Activated naive CD8-positive, alpha-beta T cell treated with anti-CD3 and anti-CD28 coated beads for 36 hours (primary cell): ENCODE measurements at places on chromosomes 2 and 18. TPM values are rescaled to one million over a fixed set of nuclear protein-coding genes. Genes with fewer than 3 reads are reported as not detected.

The ZBTB7C gene
- not detected for total RNA-seq

The CLEC4F gene
- total RNA-seq = not detected

The CRYGD gene
- total RNA-seq = not detected

The M1AP gene
- total RNA-seq = 0.23 TPM

The UPP2 gene
- total RNA-seq = not detected

DNA sequence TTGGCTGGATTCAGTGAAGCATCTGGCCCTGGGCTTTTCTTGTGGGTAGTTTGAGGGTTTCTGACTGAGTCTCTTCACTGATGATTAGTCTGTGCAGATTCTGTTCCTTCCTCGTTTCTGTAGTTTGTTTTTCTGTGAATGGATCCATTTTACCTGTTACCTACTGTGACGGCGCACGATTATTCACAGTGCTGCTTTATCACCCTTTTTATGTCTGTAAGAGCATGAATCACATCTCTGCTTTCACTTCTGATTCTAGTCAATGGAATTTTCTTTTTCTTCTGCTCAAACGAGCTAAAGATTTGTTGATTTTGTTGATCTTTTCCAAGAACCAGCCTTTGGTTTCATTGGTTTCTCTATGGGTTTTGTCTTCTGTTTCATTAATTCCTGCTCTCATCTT, 60.8 kb downstream of the SLC66A2 start:
- no peak for DNase-seq

DNA sequence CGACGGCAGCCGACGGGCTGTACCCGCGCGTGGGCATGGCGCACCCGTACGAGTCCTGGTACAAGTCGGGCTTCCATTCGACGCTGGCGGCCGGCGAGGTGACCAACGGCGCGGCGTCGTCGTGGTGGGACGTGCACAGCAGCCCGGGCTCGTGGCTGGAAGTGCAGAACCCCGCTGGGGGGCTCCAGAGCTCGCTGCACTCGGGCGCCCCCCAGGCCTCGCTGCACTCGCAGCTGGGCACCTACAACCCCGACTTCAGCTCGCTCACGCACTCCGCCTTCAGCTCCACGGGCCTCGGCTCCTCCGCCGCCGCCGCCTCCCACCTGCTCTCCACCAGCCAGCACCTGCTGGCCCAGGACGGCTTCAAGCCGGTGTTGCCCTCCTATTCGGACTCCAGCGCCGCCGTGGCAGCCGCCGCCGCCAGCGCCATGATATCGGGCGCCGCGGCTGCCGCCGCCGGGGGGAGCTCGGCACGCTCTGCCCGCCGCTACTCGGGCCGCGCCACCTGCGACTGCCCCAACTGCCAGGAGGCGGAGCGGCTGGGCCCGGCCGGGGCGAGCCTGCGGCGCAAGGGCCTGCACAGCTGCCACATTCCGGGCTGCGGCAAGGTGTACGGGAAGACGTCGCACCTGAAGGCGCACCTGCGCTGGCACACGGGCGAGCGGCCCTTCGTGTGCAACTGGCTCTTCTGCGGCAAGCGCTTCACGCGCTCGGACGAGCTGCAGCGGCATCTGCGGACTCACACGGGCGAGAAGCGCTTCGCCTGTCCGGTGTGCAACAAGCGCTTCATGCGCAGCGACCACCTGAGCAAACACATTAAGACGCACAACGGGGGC, 2.0 kb downstream of the SP9 start:
- DNase-seq = peak; percentile 60

GRCh38 chr2:53315149-53315548, 452.5 kb upstream of the CHAC2 start:
- DNase-seq = no peak

DNA sequence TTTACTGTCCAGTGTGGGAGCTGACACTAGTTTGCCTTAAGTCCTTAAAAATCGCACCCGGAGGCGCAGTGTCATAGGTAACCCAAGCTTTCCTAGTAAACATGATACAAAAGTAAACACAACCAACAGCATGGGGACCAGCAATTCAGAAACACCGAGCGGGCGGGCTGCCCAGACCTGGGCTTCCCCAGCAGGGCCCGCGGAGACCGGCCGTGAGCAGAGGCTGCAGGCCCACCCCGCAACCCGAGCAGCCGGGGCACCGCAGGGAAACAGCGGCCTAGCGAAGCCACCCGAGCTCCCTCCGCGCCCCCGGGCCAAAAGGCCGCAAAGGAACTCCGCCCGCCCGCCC, 296 bp downstream of the TTC21B start:
- no peak for DNase-seq

GRCh38 chr18:13813271-13813849, 10.6 kb upstream of the MC5R start:
- DNase-seq = peak; percentile 34

- DNase-seq = no peak
These were observed 193.4 kb downstream of the CCDC102B start for GRCh38 chr18:68991286-68991685.

GRCh38 chr2:168529900-168530561, 74.0 kb downstream of the CERS6 start:
- DNase-seq = no peak

DNA sequence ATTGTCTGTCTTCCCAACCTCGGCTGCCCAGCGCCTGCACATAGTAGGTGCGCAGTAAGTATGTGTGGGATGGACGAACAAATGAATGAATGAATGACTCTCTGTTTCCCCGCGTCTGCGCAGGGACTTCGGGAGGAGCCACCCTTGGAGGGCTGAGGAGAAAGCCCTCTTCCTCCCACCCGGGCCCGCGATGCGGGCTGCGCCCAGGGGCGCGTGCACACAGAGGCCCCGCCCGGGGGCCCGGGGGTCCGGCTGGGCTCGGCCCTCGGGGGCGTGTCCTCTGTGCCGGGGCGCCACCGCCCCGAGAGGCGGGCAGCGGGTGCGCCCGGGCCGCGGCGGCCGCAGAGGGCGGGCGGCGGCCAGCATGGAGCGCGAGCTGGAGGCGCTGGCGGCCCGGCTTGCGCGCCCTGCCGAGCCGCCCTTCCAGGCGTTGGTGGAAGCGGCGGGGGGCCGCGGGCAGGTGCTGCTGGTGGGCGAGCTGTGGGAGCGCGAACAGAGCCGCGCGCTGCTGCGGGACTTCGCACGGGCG, at the start of gene C2orf72:
C2orf72 (plus strand) TSS at position 322 of the 529 bp plus-strand sequence; CDS start at position 365, 43 bp downstream.
- no peak for DNase-seq

DNA sequence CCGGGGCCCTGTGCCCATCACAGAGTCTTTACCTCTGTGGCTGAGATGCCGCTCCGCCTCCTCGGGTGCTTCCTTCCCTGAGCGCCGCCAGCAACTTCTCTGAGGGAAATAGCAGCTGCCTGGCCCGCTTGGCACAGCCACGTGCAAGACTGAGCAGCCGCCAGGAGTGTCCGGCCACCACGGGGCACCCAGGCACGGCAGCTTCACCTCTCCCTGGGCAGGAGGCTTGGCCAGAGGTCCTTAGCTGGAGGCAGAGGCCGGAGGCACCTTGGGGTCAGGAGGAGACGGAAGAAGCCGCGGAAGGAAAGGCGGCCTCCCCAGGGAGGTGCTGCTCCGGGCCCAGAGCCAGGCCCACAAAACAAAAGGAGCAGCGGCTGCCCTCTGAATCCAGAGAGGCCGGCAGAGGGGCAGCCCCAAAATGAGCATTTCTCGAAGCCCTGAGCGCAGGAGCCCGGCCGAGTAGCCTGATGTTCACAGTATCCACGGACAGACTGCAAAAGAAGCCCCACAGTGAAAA, 6.0 kb upstream of the LIMS2 start:
- no peak for DNase-seq

GRCh38 chr2:204538182-204539018, 6.9 kb upstream of the PARD3B start:
- DNase-seq = no peak

DNA sequence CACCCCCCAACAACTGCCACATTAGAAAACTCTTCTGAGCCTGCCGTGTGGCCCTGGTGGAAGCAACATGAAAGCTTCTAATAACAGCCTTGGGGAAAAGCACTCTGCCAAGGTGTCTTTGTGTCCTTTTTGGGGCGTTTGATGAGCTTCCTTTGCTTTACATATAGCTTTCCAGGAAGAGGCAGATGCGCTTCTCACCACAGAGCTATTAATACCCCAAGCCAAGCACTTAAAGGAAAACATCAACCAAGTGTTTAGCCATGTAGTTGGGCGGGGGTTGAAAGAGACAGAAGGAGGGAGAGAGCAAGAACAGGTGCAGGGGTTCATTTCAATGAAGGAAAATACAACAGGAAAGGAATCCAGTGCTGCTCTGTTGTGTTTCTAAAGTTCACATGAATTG, 176.1 kb downstream of the VAPA start:
- no peak for DNase-seq

DNA sequence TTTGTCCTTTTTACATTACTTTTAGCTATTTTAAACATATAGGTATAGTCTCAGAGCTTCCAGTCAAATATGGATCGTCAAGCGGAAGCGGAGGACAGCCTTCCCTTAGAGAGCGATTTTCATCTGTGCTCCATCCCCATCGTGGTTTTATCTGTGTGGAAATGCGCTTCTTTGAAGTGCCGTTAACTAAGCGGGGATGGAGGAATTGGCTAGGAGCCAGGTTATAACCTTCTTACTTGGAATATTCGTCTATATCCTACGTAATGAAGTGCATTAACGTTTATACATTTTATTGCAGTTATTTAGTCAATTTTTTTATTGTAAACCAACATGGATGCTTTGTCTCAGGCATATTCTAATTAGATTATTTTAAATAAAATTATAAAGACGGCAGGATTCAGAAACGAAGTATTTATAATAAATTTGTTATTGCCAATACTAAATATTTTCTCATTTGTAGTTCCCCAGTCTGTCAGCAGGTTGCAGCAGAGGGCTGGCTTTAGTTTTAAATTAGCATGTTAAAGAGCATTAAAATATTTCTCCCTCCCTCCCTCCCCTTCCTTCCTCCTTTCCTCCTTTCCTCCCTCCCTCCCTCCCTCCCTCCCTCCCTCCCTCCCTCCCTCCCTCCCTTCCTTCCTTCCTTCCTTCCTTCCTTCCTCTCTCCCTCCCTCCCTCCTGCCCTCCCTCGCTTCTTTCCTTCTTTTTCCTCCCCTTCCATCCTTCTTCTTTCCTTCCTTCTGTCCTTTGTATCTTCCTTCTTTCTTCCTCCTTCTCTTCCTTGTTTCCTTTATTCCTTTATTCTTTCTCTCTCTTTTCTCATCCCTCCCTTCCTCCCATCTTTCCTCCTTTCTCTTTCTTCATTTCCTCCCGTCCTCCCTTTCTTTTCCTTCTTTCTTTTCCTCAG, 80.6 kb upstream of the DOCK10 start:
- no peak for DNase-seq

- no peak for DNase-seq
These were observed 94.6 kb downstream of the LDLRAD4 start for GRCh38 chr18:13313006-13313686.

DNA sequence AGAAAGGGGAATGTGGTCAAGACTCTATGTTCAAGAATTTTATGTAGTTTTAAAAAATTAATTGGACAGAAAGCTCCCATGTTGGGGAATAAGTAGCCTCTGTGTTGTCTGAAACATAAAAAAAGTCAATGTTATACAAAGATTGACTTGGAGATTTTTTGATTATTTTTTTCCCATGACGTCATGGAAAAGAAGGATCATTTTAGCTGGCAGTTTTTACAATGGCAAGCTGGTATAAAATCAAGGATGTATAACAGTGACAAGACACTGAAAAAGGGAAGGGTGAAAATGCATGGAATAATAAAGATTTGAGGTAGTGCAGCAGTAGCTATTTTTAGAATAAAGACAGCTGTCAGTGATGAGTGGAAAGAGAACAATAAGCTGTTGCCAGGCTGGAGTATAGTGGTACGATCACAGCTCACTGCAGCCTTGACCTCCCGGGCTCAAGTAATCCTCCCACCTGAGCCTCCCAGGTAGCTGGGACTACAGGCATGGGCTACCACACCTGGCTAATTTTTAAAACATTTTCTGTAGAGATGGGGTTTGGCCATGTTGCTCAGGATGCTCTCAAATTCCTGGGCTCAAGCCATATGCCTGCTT, 9.2 kb downstream of the SLC39A10 start:
- DNase-seq = no peak

DNA sequence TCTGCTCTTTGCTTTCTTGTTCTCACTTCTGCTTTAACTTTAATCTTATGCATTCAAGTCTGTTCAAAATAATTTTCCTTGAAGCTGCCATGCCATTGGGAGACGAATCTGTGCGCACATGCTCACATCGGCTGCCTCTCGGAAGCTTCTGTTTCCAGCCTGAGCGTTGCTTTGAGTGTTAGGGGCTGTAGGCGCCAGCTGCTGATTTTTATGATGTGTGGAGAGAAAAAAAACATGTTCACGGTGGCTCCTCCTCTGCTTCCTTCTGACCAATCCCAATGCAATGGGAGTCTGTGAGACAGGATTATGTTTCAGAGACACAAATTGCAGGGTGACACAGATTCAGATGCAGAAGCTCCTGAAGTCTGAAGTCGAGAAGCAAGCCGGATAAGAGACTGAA, at the start of gene MC4R:
MC4R (minus strand) TSS at position 180 of the 400 bp plus-strand sequence. CDS start 426 bp downstream, outside the sequence.
- DNase-seq = no peak

GRCh38 chr2:111208639-111209038, 87.9 kb downstream of the BCL2L11 start:
- no peak for DNase-seq

DNA sequence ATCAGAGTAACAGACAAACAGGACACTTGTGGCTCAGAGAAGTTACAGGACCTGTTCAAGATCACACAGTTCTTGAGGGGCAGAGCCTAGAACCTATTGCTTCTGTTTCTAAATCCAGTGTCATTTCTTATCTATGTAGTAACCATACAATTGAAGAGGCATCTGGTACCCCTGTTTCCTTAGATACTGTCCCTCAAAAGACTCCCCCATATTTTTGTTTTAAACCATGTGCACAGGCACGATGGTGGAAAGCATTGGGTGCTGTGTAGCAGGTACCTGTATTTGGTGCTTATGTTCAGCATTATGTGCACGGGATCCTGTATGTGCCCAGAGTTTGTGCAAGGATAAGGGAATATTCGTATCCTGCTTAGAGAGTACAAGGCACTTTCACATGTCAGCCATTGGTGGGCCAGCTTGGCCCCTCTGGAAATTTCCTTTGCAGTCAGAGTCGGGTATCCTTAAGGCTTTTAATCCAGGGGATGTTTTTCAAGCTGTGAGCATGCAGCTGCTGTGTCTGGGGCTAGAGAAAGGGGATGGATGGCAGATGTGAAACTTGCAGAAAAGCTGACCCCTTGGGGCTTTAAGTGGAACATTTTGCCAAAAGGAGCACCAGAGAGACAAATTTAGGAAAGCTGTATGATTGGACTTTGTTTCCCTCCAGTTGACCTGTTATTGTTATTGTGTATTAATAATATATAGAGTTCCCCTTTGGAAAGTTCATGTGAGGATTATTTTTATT, 2.1 kb downstream of the LBH start:
- DNase-seq = no peak

DNA sequence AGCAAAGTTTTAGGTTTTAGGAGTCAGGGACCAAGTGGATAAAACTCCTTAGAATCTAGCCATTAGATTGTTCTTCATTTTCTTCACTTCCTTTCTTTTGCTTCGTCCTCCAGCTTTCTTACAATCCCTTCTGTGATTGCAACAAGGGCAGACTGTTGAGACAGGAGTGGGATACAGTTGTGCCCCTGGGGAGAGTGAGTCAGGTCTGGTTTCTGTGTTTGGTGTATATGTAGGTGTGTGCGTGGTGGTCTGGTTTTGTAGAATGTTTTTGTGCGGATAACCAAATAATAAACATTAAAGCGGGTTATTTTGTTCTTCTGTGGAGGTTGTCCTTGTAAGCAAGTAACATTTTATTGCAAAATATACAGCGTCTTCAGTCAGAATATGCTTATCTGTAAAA, 7.3 kb downstream of the INSIG2 start:
- DNase-seq = no peak

GRCh38 chr2:159738509-159739390, 26.4 kb downstream of the MARCHF7 start:
- no peak for DNase-seq
